M059J (cell line): ENCODE measurements at places on chromosomes 1 and 21. TPM values are rescaled to one million over a fixed set of nuclear protein-coding genes. Genes with fewer than 3 reads are reported as not detected.

C1orf56 gene
- 2.3 and 3.6 TPM in 2 replicates for total RNA-seq

CRYAA gene
- total RNA-seq = not detected in 2 replicates

NCF2 gene
- total RNA-seq = 10.8 and 17.1 TPM in 2 replicates

GJB3 gene
- 0.57 and 1.9 TPM in 2 replicates for total RNA-seq

CASQ2 gene
- total RNA-seq = not detected in 2 replicates

LEFTY1 gene
- total RNA-seq = 0.10 TPM in 1 of 2 replicates, not detected in the other

ARMH1 gene
- total RNA-seq = 0.37 and 2.8 TPM in 2 replicates
